ENCODE measurements at places on chromosomes 3 and 15.

DNA sequence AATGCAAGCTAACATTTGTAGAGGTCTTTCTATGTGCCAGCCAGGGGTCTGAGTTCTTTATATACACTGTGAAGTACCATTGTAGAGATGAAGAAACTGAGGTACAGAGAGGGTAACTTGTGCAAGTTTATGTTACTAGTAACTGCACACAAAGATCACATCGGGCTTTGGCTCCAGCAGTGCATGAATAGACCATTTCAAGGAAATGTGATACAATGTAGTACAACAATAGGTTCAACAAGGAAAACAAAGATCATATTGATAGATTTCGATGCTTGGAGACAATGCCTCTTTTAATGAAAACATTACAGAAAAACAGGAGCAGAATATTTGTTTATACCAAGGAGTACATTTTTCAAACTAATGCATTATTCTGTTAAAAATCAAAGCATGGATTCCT, 115.3 kb downstream of the POLR2M start:
- no peak for DNase-seq

- no peak for DNase-seq
These were observed 8.9 kb upstream of the XCR1 start for GRCh38 chr3:46036191-46036590.

DNA sequence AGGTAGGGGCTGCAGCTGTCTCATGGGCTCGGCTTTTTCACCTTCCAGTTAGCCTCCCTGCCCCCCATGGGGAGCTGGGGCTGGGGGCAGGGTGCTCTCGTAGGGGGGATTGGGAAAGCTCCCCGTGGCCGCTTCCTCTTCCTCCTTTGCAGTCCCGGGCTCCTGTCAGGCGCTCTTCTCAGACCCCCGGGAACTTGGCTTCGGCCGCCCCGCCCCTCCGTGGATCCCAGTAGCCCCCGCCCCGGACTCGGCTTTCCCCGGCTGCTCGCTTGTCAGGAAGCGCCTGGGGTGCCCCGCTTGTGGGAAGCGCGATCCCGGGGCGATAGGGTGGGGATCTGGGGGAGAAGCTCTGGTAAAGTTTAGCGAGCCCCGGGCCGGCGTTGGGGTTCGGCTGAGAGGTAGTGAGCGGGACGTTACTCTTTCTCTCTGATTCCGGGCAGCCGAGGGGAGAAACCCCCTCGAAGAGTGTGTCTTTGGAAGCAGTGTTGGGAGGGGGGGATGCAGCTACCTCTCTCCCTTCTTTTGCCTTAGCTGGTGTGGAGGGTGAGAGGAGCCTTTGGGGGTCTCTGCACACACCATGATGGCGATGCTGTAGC, 611 bp downstream of the PIAS1 start:
- peak; percentile 43 for DNase-seq

- DNase-seq = no peak
These were observed 8.6 kb upstream of the TEX264 start for GRCh38 chr3:51662456-51662855.

DNA sequence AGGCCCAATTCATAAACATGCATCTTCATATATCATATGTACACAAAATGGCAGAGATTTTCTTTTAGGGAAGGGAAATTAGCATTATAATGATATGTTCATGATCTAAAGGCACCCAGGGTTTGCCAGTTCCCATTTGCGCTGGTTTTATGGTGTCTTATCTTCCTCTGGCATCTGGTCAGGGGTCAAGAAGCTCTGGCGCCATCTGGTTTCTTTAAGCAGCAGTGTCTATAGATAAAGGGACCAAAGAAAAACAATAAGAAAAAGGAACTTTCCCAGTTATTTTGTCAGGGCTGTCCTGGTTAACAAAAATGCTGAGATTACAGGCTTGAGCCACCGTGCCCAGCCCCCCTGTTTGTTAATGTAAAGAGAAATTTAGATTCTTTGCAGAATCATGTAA, 3.3 kb upstream of the DCP1A start:
- peak; percentile 39 for DNase-seq

Data from cardiac fibroblast (primary cell).